Putamen (tissue), 1 donor: ENCODE measurements at places on chromosomes 6 and 20.

GRCh38 chr6:81475646-81476045 lies 276.8 kb downstream of the TENT5A start:
- DNase-seq, result no peak

- no peak for DNase-seq
These were observed 33.0 kb upstream of the SPDEF start for GRCh38 chr6:34589140-34589539.

- DNase-seq, result no peak
These were observed 26.8 kb downstream of the BHLHE23 start for GRCh38 chr20:62979876-62980373.

GRCh38 chr6:82022614-82023129 lies 224.9 kb downstream of the IBTK start:
- no peak for DNase-seq

- DNase-seq, result no peak
These were observed 95.9 kb upstream of the FOXQ1 start for GRCh38 chr6:1215884-1216487.

DNA sequence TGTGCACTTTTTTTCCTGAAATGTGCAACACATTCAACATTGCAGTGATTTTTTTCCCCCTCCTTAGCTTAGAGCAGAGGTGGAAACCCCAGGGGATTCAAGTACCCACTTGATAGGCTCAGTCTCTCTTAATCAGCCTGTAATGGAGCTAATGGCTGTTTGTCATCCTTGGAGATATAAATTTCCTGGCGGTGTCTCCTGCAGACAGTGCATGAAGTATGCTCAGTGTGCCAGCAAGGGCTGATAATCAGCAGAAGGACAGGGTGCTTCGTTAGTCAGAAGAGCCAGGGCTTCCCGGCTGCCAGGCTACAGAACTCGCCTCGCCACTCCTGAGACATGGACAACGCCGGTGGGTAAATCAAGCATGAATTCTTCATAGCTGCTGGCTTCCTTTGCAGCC lies 69.8 kb upstream of the PHACTR2 start:
- no peak for DNase-seq

GRCh38 chr20:24493661-24494459 lies 24.4 kb downstream of the SYNDIG1 start:
- no peak for DNase-seq

- DNase-seq, result no peak
These were observed 180.6 kb downstream of the PTPRK start for GRCh38 chr6:128339635-128340450.

GRCh38 chr20:36631646-36632045 lies 14.3 kb downstream of the SLA2 start:
- DNase-seq, result no peak

GRCh38 chr6:41119508-41119907 lies 34.6 kb downstream of the TREML1 start:
- DNase-seq, result no peak

GRCh38 chr6:141833001-141833655 lies 299.6 kb upstream of the GJE1 start:
- no peak for DNase-seq

- DNase-seq, result no peak
These were observed 32.9 kb upstream of the SIRT5 start for GRCh38 chr6:13541496-13541895.

DNA sequence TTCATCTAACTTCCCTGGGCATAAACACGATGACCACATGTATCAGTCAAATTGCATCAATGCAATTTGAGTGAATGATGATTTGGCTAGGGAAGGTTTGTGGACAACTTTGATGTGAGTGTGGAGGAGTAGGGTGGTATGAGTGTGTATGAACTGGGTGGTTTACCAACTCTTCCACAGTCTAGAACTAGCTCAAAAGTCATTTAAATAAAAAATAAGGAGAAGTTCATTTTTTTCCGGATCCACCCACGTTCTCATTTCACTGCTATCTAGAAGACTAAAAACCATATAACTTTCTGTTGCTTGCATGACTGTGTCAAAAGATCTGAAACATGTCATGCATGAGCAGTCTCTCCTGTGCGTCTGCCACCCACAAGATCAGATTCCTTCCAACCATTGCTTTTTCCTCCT lies 23.6 kb downstream of the SLC35D3 start:
- DNase-seq, result peak; percentile 35

- no peak for DNase-seq
These were observed 151.5 kb upstream of the MLIP start for GRCh38 chr6:53959717-53960116.

- DNase-seq, result no peak
These were observed 1.7 kb downstream of the PCMT1 start for GRCh38 chr6:149751239-149751638.

DNA sequence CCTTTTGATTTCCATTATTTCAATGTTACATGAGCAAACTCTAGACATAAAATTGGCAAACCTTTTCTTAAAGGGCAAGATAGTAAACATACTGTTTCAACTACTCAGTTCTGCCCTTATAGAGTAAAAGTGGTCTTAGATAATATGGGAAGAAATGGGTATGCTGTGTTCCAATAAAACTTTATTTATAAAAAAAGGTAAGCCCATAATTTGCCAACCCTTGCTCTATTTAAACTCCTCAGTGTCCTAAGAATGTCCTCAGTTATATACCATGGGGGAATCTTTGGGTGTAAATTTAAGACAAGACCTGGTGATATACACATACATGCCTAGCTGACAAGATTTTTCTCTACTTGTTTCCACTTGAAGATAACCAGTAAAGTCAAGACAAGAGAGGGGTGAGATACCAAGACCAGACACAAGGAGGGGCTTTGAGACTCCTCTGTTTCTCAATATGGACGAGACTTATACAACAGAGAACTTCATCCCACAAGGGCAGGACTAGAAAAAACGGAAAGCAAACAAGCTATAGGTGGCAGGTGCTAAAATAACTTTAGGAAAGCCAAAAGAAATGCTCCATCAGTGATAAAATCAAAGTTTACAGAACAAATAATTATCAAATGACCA lies 10.5 kb downstream of the SNX3 start:
- DNase-seq, result no peak

GRCh38 chr20:51447097-51447764 lies 95.3 kb downstream of the NFATC2 start:
- no peak for DNase-seq

DNA sequence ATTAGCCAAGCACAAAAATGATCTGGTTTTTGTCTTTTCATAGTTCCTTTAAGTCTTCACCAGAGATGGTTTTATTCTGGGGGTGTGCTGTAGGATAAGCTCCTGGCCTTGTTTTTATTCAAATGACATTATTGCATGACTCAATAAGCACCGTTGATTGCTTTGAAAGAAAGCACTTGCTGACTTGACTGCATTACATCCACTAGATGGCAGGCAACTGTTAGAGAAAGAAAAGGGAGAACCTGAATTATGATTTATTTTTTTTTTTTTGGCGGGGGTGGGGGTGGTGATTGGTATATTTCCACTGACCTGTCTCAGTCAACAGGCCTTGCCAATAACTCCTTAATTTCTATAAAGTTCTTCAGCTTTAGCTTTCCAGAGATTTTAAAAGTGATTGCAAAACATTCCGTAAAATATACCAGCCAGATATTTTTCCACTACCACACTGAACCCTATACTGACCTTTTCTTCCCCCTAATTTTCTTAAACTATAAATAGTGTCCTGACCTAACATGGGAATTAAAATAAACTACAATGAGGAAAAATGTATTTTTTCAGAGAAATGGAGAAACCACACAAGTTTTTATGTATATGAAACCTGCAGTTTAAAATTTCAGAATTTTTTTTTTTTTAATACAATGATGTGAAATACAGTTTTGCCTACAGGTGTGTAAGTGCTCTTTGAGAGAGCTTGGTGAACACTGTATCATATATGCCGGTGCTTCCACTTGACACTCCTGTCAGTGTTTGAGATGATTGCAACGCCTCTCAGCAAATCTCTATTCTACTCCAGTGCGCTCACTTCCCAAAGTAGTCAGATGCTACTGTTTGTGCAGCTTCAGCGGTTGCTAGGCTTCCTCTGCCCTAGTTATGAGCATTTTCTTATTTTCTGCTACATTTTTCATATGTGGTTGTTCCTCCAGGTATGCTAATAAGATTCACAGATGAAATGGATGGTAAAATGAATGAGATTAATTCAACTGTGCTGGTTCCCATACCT lies 274.3 kb downstream of the CD109 start:
- peak; percentile 71 for DNase-seq

DNA sequence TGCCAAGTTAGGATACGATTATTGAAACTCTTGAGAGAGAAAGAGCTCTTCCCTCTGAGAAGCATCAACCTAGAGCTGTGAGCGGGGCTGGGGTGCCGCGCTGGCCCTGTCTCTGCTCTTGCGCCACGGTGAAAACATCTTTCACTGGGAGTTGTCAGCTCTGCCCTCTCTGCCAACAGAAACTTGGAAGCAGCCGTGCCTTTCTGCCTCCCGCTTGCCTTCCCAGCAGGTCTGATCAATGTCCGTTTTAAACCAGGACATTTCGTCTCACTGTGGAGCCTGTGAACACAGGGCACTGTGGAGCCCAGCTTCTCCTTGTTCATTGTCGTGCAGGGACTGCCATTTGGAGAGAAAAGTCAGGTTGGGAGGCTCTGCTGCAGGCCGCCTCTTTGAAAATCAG lies 249.2 kb upstream of the PMEPA1 start:
- DNase-seq, result no peak

DNA sequence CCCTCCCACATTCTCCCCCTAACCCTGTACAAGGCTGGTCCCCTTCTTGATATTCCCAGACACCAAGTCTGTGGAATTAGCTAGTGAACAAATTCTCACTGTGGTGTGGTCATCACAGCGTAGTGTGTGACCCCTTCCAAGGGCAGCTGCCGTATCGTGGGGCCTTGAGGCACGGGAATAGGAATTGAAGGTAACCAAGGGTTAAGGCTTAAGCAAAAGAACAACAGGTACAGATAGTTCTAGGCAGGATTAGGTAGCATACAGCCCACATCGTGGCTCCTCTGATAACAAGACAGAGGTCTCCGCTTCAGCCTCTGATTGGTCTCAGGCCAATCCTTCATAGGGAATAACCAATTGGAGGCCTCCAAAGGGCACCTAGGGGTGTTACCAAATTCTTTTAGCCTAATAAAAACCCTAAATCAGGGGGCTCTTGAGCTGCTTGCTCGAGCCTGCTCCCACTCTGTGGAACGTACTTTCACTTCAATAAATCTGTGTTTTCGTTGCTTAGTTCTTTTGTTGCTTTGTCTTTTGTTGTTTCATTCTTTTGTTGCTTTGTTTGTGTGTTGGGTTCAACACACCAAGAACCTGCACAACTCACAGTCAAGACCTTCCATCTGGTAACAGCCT lies 64.7 kb downstream of the GPR6 start:
- DNase-seq, result no peak

DNA sequence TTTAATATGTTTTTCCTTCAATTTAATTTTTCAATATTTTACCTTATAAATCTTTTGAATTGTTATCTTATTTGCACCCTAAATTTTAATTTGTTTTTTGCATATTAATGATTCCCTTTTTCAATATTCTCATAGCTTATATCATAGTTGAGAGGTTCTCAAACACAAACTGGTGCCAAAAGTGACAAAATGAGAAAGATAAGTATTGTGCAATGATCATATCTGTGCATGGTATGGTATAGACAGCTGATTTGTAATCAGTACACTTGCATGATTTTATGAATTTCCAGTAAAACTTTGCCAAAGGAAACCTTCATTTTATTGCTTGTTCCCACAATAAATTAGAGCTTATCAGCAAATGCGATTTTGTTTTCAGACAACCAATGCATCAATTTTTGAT lies 161.0 kb upstream of the HDAC2 start:
- no peak for DNase-seq

DNA sequence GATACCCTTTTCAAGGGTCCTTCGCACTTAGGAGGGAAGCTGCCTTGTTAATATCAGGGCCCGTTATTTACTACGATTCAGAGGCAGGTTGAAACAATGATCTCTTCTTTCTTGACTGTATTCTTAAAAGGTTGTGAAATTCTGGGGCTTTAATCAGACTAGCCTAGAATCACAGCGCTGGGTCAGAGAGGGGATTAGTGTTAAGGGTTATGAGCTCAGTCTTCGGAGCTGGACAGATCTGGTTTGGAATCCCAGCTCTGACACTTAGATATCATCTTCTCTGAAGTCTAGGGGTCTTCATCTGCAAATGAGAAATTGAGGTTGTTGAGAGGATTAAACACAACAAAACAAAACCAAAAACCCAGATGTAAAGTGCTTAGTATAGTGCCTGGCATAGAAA lies 77.4 kb downstream of the CD83 start:
- DNase-seq, result no peak

- no peak for DNase-seq
These were observed 49.6 kb upstream of the PDE7B start for GRCh38 chr6:135801755-135802465.

GRCh38 chr6:16648003-16648402 lies 113.3 kb downstream of the ATXN1 start:
- DNase-seq, result no peak

GRCh38 chr6:134172020-134172705 lies 119.7 kb upstream of the SLC2A12 start:
- DNase-seq, result no peak

DNA sequence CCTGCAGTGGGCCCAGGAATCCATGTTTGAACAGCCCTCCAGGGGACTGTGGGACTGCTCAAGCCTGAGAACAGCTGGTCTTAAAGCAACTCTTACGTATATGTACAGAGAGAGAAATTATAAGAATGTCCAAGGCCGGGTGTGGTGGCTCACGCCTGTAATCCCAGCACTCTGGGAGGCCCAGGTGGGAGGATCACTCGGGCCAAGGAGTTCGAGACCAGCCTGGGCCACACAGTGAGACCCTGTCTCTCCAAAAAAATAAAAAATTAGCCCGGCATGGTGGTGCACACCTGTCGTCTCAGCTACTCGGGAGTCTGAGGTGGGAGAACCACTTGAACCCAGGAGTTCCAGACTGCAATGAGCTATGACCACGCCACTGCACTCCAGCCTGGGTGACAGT lies 134.0 kb downstream of the DTNBP1 start:
- no peak for DNase-seq

DNA sequence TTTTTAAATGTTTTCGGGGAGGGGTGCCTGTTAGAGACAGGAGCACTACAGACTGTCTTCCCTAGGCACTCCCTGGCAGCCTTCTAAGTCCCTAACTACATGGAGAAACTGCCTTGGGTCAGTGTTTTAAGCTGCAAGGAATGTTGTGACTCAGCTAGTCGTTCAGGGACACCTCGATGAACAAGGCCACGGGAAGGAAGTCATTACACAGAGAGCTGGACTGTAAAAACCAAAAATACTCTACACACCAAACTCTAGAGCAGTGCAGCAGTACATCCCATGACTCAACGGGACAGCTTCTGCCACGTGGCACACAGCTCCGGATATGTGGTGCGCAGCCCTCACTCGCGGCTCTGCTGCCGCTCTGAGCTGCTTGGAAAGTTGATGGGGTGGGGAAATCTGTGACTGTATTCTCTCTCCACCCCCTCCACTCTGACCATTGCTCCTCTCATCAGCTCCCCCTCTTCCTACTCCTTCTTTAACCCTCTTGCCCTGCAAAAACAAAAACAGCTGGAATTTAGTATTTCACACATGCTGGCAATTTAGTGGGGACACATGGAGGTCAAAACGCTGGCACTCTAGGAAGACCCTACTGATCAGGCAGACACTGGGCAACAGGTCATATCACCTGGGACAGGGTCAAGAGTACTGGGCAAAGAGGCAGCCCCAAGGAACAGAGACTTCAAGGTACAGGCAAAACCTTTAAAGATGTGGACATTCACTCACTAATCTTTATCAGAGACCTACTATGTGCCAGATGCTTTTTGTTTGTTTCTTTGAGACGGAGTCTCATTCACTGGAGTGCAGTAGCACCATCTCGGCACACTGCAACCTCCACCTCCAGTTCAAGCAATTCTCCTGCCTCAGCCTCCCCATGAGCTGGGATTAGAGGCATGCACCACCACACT lies 10.9 kb upstream of the LPIN3 start:
- no peak for DNase-seq

- no peak for DNase-seq
These were observed 17.9 kb upstream of the ANKRD60 start for GRCh38 chr20:58246346-58246745.
